ENCODE measurements at places on chromosomes 7 and 10.
A peak's percentile ranks its signal among the peaks of the same experiment; 100 is the strongest.

DNA sequence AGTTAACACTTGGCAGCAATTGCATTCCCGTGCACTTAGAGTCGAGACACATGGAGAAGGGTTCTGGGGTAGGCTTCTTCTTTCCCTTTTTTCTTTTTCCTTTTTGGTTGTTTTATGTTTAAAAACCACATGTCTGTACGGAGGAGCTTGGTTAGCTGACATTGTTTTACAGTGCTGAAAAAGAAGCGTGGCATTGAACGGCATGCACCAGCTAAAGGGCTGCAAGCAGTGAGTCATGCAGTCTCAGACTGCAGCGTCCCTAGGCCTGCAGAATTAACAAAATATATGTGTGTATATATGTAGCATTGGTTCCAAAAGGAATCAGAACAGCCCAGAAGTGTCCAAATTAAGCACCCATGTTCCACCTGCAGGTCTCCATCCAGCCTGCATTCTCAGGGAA is 211.0 kb downstream of the TCF7L2 start:
- peak; percentile 24 for DNase-seq

- peak; percentile 15 for DNase-seq
Observed at GRCh38 chr7:133344275-133344674, 91.4 kb downstream of the EXOC4 start.

- DNase-seq, result no peak
Observed at GRCh38 chr7:117982071-117983055, 109.1 kb upstream of the CTTNBP2 start.

GRCh38 chr10:8453587-8453986 is 399.1 kb downstream of the GATA3 start:
- DNase-seq, result no peak

GRCh38 chr10:128744092-128744491 is 617.9 kb upstream of the MKI67 start:
- peak; percentile 1 for DNase-seq

DNA sequence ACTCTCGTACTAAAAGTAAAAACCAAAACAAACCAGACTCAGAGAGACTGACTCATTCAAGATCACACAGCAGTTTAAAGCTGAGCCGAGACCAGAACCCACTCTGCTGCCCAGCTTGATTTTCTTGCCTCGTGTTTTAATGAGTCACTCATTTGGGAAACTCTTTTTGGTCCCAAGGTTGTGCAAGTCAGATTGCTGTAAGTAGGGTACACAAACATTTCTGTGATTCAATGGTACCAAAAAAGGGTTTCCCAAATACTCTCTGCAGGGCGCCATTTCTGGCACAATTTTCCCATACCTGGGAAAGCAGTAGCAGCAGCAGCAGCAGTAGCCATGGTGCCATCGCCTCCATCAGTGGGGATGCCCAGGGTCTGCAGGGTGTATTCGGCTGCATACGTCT is 69.9 kb downstream of the ASAH2B start:
- DNase-seq, result no peak

- DNase-seq, result peak; percentile 18
Observed at GRCh38 chr7:146375170-146375569, 258.6 kb downstream of the CNTNAP2 start.

DNA sequence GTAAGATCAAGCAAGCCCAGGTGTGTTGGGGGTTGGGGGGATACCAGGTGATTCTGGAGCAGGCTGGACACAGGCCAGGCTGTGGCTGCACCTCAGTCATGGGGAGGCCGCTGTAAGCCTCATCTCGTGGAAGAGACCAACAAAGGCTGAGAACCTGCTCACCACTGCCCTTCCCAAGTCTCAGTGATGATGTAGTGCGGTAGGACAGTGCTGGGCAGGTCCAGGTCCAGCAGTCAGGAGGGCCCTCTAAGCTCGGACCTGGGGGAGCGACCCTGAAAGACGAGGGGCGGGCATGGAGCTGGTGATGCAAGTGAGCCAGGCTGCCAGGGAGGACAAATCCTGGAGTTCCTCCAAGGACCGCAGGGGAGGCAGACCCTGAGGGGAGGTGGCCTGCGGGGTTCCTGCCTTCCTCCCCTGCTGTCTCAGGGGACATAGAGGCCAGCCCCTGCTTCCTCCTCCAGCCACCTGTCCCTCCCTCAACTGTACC is 3.3 kb upstream of the PWWP2B start:
- no peak for DNase-seq

DNA sequence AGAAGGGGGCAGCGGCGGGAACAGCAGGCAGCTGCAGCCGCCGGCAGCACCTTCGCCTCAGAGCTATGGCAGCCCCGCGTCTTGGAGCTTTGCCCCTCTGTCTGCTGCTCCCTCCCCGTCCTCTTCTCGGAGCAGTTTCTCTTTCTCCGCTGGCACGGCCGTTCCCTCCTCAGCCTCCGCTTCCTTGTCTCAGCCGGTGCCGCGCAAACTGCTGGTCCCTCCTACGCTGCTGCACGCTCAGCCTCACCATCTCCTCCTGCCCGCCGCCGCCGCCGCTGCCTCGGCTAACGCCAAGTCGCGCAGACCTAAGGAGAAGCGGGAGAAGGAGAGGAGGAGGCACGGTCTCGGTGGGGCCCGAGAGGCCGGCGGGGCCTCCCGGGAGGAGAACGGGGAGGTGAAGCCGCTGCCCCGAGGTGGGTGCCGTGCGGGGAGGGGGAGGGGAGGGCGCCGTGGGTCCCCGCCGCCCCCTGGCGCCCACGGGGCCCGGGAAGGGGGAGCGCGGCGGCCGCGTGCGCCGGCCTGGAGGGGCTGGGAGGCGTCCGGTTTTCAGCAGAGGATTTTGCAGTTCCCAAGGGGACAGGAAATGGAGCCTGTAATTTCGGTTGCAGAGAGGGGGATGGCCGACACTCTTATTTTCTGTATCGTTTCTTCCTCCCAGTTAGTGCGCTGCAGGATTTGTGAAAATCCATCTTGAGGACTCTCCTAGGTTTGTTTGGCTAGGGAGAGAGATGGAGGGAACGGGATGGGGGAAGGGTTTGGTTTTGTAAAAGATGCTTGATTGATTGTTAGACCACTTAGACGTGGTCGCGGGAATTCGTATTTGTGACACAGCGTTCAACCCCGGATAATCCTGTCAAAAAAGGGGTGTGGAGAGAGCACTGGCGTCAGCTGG is 630 bp downstream of the RSBN1L start:
- peak; percentile 41 for DNase-seq

GRCh38 chr7:18570890-18571478 is 75.4 kb downstream of the HDAC9 start:
- DNase-seq, result peak; percentile 67

DNA sequence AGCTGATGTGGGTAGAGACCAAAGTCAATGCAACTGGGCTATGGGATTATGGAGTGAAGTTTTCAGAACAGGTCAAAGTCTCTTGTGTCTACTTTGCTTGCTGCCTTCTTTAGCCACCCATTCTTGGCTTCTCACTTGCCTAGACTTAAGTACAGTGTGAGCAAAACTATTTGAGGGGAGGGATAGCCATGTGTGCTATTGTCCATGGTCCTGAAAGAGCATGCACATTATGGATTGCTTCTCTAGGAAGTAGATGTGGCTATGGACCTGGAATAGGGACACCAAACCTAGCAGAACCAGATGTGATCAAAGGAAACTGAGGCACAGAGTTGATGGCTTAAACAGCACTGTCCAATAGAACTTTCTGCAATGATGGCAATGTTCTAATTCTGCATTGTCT is 81.9 kb upstream of the ZNF800 start:
- DNase-seq, result peak; percentile 3

DNA sequence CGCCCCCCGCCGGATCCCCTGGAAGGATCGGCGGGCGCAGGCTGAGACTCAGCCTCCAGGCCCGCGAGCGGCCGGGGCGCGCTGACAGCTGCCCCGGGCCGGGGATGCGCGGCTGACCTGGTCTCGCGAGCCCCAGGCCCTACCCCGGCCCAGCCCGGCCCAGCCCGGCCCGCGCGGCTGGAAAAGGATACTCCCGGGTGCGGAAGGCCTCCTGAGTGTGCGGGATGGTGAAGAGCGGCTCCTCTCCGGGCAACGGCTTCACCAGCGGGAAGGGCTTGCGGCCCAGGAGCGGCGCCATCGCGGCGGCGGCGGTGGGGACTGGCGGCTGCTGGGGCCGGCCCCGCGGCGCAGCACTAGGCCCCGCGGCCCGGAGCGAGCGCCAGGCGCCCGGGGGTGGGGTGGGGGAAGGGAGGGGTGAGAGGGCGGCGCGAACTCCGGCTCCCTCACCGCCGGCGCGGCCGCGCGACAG is 423 bp downstream of the BAZ1B start:
- peak; percentile 23 for DNase-seq

- DNase-seq, result no peak
Observed at GRCh38 chr10:129850790-129851189, 113.3 kb downstream of the EBF3 start.

Data from fibroblast of upper back skin (primary cell).